IPS DF 6.9 (cell line): ENCODE measurements at places on chromosomes 6 and 20.

GRCh38 chr20:32534661-32535240 lies 50.4 kb downstream of the NOL4L start:
- no peak for DNase-seq
- peaks cover 14% of the 10 kb centered on the region for H3K4me1 ChIP-seq
- H3K27me3 ChIP-seq, result peaks cover 7% of the 10 kb centered on the region
- H3K27ac ChIP-seq, result no peak overlapping the region

DNA sequence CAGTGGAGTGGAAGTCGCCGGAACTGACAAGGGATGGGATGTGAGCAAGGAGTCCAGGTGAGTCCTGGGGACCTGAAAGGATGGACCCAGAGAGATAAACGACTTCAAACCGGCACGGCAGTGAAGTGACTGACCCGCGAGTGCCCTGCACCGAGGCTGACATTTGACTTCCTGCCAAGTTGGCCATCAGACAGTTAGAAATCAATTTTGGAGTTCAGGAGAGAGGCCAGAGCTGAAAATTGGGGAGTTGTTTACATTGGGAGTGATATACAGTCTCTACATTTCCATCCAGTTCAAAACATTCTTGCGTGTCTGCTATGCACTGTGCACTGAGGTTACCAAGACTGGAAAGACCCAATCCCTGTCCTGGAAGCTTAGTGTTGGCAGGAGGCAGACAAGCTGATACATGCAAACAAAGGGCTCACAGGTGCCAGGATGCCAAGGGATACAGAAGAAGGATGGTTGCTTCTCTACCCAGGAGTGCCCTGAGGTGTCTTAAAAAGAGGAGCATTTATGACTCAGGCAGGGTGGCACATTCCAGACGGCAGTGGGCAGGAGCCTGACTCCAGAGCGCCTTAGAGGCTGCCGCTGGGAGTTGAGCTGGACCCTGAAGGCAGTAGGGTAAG lies 186.6 kb downstream of the MTHFD1L start:
- H3K4me3 ChIP-seq, result no peak overlapping the region
- H3K27ac ChIP-seq, result no peak overlapping the region
- H3K4me1 ChIP-seq, result no peaks in the 10 kb centered on the region
- H3K27me3 ChIP-seq, result no peaks in the 10 kb centered on the region
- H3K36me3 ChIP-seq, result no peaks in the 10 kb centered on the region

GRCh38 chr6:4941782-4942672 lies 61.8 kb downstream of the RPP40 start:
- H3K4me1 ChIP-seq, result no peaks in the 10 kb centered on the region
- no peaks in the 10 kb centered on the region for H3K27me3 ChIP-seq
- peaks cover 11% of the 10 kb centered on the region for H3K36me3 ChIP-seq
- DNase-seq, result no peak
- no peak overlapping the region for H3K4me3 ChIP-seq
- H3K27ac ChIP-seq, result no peak overlapping the region

GRCh38 chr6:53358440-53359094 lies 9.8 kb upstream of the ELOVL5 start:
- peak overlapping the region; percentile 72; the same call in 1 of the 2 replicates for H3K4me3 ChIP-seq
- H3K4me1 ChIP-seq, result peaks cover 1% of the 10 kb centered on the region; the same call in 1 of the 2 replicates
- DNase-seq, result no peak
- H3K27me3 ChIP-seq, result no peaks in the 10 kb centered on the region
- no peak overlapping the region for H3K27ac ChIP-seq

DNA sequence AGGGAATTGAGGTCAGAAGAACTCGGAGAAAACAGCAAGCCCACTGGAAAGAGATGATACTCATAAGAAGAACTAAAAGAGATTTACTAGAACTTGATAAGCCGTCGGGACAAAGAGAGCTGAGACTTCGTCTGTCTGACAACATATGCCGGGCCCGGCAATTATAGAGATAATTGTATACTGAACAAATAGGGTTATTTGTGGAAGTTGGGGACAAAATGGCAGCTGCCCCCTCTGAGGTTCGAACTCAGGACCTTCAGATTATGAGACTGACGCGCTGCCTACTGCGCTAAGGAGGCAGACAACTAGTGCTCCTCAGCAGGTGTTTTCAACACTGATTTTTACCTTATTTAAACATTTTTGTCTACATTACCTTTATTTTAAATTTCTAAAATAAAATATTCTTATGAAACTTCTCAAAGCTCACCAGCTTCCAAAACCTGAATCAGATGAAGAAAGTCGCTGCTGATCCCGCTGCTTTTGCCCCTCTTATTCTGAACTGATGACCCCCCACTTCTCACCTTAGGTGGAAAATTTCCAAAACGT lies 29.3 kb upstream of the TRIM27 start:
- no peak for DNase-seq
- peak overlapping the region; percentile 69 for H3K4me3 ChIP-seq
- 0 out of 2 replicates have a peak, but pooled peaks cover 1% of the 10 kb centered on the region for H3K4me1 ChIP-seq
- H3K27ac ChIP-seq, result no peak overlapping the region
- H3K27me3 ChIP-seq, result no peaks in the 10 kb centered on the region
- no peaks in the 10 kb centered on the region for H3K36me3 ChIP-seq

DNA sequence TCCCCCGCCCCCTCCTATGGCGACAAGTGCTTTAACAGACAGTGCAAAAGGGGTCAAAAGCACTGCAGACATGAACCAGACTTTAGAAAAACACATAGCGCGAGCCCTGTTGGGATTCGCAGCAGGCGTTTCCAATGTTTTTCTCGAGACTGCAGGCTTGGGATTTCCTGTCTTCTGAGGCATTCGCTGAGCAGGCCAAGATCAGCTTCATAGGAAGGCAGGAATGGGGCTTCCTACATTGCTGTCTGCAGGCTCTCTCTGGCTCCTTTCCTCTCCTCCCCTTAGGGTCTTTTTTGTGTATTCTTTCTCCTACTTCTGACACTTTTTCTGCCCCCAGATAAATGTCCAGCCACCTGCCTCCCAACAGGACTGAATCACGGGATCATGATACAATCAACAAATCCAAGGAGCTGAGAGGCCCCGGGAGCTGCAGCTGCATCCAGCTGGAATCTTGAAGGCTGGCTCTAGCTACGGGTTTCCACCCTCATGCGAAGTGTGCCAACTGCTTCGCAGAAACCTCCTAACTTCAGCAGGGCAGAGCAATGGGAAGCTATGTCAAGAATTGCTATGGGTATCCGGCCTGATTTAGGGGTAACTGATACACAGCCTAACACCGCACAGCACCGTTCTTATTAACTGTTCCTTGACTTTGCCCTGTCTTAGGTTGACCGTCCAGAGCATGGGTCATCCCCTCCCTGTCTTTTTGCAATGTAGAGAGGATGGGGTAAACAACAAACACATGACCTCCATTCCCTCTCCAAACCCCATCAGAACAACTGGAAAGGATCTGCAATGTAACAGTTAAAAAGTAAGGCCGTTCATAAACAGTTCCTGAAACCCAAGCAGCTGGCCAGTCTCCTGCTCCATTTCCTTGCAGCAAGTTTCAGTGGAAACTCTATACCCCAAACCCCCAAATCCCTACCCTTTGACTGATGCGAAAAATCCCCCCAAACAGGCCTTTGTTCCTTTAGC lies 31.5 kb downstream of the SNX5 start:
- no peak overlapping the region for H3K27ac ChIP-seq
- H3K4me1 ChIP-seq, result peaks cover 14% of the 10 kb centered on the region
- 0 out of 2 replicates have a peak, but pooled peaks cover 3% of the 10 kb centered on the region for H3K27me3 ChIP-seq
- DNase-seq, result no peak

DNA sequence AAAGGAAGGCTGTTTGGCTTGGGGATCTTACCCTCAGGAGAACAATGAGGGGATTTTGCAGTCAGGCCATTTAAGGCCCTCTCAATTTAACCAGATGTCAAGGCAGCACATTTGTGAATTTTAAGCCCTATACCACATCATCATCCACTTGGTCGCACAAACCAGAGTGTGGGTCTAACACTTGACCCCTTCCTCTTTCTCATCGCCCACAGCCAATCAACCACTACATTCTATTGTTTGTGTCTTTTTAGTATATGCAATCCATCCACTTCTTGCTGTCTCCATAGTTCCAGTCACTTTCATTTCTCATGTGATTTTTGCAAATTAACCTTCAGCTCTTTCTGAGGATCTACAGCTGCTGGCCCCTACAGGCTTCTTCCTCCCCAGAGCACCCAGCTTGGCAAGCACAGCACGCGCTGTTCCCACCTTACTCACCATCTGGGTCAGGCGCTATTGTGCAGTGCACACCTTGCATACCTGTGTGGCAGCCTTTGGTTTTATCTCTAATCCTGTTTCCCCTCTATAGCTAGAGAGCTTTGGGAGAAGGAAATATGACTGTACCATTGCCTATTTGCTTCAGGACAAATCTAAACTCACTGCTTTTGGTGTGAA lies 32.3 kb upstream of the CD83 start:
- no peak for DNase-seq
- H3K27ac ChIP-seq, result no peak overlapping the region
- H3K4me1 ChIP-seq, result no peaks in the 10 kb centered on the region
- no peak overlapping the region for H3K4me3 ChIP-seq

DNA sequence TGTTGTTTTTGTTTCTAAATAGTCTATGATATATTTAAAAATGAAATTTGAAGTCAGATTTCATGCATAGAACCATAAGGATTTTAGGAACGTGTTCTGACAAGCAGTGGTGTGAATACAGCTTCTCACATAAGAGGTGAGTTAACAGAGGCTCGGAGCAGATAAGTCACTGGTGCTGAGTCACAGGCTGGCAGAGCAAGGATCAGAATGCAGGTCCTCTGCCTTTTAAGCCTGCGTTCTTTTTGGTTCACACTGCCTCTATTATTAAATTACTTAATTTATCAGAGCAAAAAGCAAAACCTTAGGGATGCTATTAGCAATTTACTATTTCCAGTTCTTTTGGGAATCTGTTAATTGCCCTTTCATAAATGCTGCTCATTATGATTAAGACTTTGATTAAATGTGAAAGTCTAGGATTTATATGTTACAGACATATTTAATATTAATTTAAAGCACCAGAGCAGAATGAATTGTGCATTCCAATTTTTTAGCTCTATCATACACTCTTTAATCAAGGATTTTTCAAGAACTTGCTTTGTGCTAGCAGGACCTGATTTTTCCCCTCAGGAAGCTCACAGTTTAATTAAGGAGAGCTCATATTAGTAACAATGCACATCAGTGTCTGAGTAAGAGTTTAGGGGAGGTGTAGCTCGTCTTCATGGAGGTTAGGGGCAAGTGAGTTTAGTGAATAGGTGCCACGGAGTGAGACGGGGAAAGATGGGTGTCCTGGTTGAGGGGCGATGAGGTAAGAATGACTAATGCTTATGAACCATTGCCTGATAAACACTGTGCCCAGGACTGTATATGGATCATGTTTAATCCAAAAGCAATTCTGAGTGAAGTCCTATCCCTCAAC lies 212.7 kb upstream of the AGPAT4 start:
- H3K27me3 ChIP-seq, result no peaks in the 10 kb centered on the region
- no peaks in the 10 kb centered on the region for H3K4me1 ChIP-seq
- H3K27ac ChIP-seq, result no peak overlapping the region
- no peak overlapping the region for H3K4me3 ChIP-seq
- DNase-seq, result no peak

GRCh38 chr6:6803180-6803977 lies 214.9 kb downstream of the LY86 start:
- H3K27me3 ChIP-seq, result no peaks in the 10 kb centered on the region
- no peak overlapping the region for H3K4me3 ChIP-seq
- H3K36me3 ChIP-seq, result no peaks in the 10 kb centered on the region
- H3K4me1 ChIP-seq, result no peaks in the 10 kb centered on the region

GRCh38 chr20:9390441-9390840 lies 123.9 kb upstream of the LAMP5 start:
- no peaks in the 10 kb centered on the region for H3K27me3 ChIP-seq
- H3K36me3 ChIP-seq, result no peaks in the 10 kb centered on the region; the same call in 1 of the 2 replicates
- H3K4me3 ChIP-seq, result no peak overlapping the region

DNA sequence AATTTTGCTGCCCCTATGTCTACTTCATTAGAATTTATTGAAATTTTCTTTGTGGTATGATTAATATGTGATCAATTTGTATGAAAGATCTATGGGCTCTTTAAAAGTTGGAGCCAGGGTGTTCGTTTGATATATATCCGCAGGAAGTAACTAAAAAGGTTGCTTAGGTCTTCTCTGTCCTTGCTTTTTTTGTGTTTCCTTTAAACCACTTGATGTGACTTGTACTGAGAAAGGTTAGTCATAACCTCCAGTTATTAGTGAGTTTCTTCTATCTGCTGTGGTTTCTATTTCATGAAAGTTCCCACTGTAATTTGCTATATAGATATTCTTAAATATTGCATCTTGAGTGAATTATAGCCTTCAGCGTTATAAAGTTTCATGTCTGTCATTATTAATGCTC lies 585.3 kb upstream of the ARID1B start:
- H3K27ac ChIP-seq, result no peak overlapping the region
- no peaks in the 10 kb centered on the region for H3K27me3 ChIP-seq
- no peaks in the 10 kb centered on the region for H3K36me3 ChIP-seq

DNA sequence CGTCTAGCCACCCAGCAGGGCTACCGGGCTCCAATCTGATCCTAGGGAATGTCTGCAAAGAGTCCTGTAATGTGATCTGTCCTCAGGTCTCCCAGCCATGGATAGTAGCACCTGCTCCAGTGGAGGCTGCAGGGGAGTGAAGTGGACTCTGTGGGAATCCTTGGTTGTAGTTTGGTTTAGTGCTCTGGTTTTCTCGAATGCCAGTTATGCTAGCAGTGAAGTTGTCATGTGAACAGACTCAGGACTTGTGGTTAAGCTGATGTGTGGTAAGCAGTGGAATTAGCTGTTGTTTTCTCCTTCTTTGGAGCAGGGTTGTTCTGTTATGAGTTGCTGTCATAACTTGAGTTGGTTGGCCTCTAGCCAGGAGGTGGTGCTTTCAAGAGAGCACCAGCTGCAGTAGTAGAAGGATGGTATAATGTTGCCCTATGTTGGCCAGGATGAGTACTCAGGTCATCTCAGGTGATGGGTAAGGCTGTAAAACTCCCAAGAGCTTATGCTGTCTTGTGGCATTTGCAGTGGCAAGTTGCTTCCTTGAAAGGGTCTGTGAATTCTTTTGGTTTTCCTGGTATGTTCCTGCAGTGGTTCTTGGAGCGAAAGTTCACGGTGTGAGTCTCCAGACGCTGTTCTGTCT lies 390.2 kb downstream of the UTRN start:
- H3K36me3 ChIP-seq, result no peaks in the 10 kb centered on the region
- H3K27ac ChIP-seq, result no peak overlapping the region

DNA sequence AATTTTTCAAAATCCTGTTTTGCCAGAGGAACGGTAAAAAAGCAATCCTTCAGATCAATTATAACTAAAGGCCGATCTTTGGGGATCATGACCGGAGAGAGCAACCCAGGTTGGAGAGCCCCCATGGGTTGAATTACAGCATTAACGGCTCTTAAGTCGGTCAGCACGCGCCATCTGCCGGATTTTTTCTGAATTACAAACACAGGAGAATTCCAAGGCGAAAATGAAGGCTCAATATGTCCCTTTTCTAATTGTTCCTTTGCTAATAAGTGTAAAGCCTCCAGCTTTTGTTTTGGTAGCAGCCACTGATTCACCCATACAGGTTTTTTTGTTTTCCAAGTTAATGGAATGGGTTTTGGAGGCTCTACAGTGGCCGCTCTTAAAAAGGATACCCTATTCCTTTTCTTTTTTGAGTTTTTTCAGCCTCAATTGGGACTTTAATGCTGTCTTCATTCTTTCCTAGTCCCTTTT lies 16.9 kb upstream of the PTCRA start:
- DNase-seq, result no peak
- H3K36me3 ChIP-seq, result no peaks in the 10 kb centered on the region
- 0 out of 2 replicates have a peak, but pooled peaks cover 1% of the 10 kb centered on the region for H3K4me1 ChIP-seq
- H3K4me3 ChIP-seq, result no peak overlapping the region
- H3K27ac ChIP-seq, result no peak overlapping the region

- H3K27ac ChIP-seq, result no peak overlapping the region
- no peak overlapping the region for H3K4me3 ChIP-seq
- H3K4me1 ChIP-seq, result no peaks in the 10 kb centered on the region
- no peak for DNase-seq
- no peaks in the 10 kb centered on the region for H3K27me3 ChIP-seq
These were observed 89.1 kb downstream of the PREX1 start for GRCh38 chr20:48738399-48739304.

GRCh38 chr6:149755300-149756260 lies 6.0 kb downstream of the PCMT1 start:
- no peaks in the 10 kb centered on the region for H3K4me1 ChIP-seq
- no peak for DNase-seq
- no peak overlapping the region for H3K27ac ChIP-seq
